ENCODE measurements at places on chromosomes 11 and 22.

GRCh38 chr11:47786373-47786772 lies 19.2 kb upstream of the FNBP4 start:
- no peak for DNase-seq

DNA sequence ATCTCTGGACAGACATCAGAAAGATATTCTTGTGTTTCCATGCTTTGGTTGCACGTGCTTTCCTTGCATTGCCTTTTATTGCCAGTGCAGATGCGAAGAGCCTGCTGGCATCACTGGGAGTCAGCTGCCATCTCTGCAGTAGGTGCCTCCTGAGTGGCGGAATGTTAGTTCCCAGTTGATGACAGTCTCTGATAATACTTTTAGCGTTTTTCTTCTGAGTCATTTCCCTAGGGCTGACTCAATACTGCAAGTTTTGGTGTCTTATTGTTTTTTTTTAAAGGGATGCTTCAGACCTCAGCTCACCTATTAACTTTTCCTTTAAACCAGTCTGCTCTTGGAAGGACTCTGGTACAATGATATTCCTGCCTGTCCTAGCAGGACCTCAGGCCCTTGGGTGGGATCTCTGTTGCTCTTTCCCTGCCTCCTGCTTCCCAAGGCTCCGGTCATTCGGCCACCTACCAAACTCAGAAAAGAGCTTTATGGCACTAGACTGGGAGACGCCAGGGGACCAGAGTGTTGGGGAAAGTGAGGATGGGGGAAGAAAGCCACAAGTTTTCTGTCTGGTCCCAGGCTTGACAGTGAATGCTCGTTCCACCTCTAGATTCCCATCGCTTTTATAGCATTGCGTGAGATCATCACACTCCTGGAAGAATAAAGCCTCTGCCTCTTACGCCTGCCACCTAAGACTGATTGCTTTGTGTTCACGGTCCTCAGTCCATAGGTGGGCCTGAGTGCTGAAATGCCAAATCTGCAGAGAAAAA lies 308.7 kb downstream of the DDX10 start:
- DNase-seq: peak; percentile 8

DNA sequence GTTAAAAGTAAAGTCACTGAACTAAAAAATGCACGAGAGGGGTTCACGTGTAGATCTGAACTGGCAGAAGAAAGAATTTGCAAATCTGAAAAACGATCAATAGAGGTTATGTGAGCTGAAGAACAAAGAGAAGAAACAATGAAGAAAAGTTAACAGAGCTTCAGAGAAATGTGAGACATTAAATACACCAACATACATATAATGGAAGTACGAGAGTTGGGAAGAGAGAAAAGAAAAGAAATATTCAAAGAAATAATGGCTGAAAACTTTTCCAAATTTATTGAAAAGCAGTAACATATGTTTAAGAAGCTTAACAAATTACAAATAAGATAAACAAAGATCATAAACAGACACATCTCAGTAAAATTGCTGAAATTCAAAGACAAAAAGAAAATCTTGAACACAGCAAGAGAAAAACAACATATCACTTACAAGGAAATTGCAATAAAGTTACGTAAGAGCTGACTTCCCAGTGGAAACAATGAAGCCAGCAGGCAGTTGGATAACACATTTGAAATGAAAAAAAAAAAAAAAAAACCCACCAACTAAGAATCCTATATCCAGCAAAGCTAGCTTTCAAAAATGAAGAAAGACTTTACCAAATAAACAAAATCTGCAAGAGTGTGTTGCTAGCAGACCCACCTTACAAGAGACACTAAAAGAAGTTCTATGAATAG lies 56.8 kb downstream of the EMSY start:
- peak; percentile 5 for DNase-seq

DNA sequence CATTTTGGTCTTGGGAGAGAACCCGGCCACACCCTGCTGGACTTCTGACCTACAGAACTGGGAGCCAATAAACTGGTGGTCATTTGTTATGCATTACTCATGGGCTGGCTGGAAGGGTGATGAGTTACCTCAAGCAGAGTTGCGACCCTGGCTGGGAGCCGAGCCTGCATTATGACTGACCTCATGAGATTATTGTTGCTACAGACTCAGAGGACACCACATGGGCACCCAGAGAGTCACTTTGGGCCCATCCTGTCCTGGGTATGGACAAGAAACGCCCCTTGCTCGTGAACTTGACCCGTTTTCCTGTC lies 531.7 kb downstream of the TBC1D22A start:
- DNase-seq: no peak

- peak; percentile 58 for DNase-seq
Observed at GRCh38 chr22:17120281-17120680, 879 bp downstream of the TMEM121B start.

GRCh38 chr22:38126928-38127668 lies 16.6 kb upstream of the BAIAP2L2 start:
- no peak for DNase-seq

DNA sequence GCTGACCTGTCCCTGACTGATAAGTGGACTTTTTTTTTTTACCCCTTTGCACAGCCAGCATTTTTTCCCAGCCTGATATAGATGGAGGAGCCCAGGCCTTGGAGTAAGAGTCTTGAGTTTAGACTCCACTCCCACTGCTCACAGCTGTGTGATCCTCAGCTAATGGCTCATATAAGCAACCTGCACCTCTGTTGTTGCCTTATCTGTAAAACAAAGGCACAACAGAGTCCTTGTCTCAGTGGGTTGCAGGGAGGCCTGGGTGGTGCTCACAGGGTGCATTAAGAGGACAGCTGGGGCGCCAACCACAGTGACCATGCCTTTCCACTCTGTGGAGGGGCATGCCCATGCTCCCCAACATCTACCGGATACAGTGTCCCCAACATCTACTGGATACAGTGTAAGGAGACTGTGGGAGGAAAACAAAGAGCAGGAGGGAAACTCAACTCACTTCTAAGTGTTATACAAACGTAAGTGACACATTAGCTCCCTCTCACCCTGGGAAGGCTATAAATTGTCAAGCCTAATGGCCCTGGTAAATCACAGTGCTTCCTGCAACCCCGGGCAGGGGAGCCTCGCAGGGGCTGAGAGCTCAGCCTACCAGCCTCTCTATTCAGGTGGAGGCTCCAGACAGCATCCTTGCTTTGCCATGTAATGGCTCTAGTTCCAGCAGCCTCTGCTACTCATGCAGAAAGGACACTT lies 109.5 kb downstream of the TENM4 start:
- DNase-seq: no peak

DNA sequence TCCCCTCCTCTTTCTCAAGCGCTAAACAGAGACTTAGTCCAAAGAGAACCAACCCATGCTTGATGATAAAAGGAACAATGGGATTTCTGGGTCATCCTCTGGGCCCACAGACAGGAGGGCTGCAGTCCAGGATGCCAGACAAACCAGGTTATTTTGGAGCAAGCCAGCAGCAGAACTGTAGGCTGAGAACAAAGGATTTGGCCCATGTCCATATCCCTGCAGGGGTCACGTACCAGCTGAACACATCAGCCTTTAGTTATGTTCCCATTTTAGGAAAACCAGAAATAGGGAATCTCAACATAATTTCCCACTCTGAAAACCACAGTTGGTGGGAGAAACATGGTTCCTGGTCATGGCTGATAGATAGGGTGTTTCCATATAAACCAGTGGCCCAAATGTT lies 533.6 kb upstream of the CADM1 start:
- DNase-seq: no peak

DNA sequence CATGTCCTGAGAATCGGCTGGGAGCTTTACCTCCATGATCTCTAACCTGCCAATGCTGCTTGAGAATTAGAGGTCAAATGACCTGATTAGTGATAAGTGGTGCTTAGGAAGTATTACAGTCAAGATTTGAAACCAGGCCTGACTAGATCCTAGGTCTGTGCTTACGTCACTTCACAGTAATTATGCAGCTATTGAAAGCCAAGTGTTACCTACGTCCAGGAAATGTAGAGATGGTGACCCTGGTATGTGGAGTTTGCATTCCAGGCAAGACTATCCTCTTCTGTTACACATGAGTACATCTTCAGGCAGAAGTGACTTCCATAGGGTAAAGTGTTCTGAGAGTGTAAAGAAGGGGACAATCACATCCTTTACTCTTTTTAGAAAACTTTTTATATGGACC lies 530.4 kb upstream of the TENM4 start:
- DNase-seq: no peak

- no peak for DNase-seq
Observed at GRCh38 chr22:31377612-31378011, 21.8 kb upstream of the DRG1 start.

GRCh38 chr22:49415151-49415951 lies 412.3 kb downstream of the BRD1 start:
- DNase-seq: no peak

GRCh38 chr11:57340039-57340615 lies 2.0 kb downstream of the P2RX3 start:
- no peak for DNase-seq

DNA sequence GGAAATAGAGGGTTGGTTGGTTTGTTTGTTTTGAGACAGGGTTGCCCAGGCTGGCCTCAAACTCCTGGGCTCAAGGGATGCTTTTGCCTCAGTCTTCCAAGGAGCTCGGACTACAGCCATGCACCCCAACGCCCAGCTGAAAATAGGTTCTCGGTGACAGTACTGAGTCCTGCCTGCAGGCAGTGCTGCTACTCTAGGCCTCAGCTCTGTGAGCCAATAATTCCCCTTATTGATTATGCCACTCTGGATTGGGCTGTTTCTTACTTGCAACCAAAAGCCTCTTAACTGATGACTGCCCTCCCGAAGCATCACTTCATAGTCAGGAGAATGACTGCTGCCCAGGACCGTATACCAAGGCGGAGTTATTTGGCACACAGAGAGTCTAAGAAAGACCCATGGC lies 1.2 kb upstream of the C11orf16 start:
- DNase-seq: no peak

GRCh38 chr11:6251120-6251733 lies 8.4 kb upstream of the CCKBR start:
- peak; percentile 74 for DNase-seq

- DNase-seq: no peak
Observed at GRCh38 chr11:86949995-86950660, 5.1 kb downstream of the FZD4 start.

DNA sequence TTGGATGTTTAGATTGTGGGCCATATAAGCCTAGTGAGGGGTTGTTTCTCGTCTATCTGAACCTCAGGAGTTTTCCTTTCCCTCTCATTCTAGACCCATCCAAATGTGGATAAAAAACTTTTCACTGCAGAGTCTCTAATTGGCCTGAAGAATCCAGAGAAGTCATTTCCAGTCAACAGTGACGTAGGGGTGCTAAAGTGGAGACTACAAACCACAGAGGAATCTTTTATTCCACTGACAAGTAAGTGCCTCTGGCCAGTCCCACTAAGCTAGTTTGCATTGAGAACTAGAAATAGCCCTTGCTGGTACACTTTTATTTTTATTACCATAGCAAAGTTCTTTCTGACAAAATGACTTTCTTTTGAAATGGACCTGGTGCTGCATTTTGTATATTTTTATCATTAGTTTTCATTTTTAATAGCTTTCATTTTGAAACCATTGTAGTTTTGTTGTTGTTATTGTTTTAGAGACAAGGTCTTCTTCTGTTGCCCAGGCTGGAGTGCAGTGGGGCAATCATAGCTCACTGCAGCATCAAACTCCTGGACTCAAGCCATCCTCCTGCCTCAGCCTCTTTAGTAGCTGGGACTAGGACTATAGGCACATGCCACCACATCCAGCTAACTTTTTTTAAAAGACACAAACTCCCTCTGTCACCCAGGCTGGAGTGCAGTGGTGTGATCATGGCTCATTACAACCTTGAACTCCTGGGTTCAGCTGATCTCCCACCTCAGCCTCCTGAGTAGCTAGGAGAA lies 14.6 kb upstream of the PHLDB1 start:
- DNase-seq: no peak

DNA sequence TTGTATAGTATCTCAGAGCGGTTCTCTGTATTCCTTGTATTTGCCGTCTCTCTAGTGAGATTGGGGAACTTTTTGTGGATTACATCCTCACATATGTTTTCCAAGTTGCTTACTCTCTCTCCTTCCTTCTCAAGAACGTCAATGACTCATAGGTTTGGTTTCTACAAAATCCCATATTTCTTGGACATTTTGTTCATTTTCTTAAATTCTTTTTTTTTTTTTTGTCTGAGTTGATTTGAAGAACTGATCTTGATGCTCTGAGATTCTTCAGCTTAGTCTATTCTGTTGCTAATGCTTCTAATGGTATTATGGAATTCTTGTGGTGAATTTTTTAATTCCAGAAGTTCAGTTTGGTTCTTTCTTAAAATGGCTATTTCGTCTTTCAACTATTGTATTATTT lies 28.4 kb upstream of the SLN start:
- DNase-seq: no peak

GRCh38 chr11:27770576-27770975 lies 70.3 kb upstream of the BDNF start:
- no peak for DNase-seq
